ENCODE measurements at places on chromosomes 1 and 21.
A peak's percentile ranks its signal among the peaks of the same experiment; 100 is the strongest.

GRCh38 chr1:91015358-91015780 is 6.5 kb downstream of the ZNF644 start:
- peak; percentile 22 for DNase-seq

DNA sequence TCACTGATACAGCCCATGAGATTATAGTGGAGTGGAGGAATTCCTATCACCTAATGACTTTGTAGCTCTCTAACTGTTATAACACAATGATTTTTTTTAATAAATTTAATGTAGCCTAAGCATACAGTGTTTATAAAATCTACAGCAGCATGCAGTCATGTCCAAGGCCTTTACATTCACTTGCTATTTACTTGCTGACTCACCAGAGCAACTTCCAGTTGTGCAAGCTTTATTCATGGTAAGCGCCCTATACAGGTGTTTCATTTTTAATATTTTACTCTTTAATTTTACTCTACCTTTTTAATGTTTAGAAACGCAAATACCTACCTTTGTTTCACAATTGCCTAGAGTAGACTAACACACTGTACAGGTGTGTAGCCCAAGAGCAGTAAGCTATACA is 1652.2 kb downstream of the BRINP3 start:
- DNase-seq: no peak

GRCh38 chr1:109503935-109504334 is 5.6 kb downstream of the AMIGO1 start:
- DNase-seq: no peak

DNA sequence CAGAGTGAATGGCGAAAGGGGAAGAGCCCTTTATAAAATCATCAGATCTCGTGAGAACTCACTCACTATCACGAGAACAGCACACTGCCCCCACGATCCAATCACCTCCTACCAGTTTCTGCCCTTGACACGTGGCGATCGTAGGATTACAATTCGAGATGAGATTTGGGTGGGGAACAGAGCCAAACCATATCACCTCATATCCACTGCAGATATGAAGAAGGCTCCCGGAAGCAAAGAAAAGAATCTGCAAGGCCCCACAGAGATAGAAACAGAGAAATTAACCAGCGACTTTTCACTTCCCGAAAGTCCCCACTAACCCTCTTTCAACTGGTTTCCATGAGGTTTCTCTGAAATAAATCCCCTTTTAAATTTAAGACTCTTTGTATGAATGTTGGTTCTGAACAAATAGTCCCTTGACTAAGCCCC is 86.2 kb upstream of the IRF2BP2 start:
- DNase-seq: no peak

DNA sequence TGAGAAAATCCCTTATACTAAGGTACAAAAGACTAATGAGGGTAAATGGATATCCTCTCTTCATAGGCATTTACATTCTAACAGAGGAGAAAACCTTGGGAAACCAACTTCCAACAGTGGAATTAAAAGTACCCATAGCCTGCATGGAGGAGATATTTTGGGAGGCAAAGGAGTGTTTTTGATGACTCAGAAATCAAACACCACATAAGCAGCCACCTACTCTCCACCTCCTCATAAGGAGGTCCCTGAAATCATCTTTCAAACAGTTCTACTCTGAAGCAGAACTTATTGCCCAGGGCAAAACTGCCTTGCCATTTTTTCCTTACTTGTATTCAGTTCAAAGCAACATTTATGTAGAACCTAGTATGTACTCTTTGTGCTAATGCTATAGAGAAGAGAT is 211.3 kb downstream of the KCNH1 start:
- DNase-seq: no peak

DNA sequence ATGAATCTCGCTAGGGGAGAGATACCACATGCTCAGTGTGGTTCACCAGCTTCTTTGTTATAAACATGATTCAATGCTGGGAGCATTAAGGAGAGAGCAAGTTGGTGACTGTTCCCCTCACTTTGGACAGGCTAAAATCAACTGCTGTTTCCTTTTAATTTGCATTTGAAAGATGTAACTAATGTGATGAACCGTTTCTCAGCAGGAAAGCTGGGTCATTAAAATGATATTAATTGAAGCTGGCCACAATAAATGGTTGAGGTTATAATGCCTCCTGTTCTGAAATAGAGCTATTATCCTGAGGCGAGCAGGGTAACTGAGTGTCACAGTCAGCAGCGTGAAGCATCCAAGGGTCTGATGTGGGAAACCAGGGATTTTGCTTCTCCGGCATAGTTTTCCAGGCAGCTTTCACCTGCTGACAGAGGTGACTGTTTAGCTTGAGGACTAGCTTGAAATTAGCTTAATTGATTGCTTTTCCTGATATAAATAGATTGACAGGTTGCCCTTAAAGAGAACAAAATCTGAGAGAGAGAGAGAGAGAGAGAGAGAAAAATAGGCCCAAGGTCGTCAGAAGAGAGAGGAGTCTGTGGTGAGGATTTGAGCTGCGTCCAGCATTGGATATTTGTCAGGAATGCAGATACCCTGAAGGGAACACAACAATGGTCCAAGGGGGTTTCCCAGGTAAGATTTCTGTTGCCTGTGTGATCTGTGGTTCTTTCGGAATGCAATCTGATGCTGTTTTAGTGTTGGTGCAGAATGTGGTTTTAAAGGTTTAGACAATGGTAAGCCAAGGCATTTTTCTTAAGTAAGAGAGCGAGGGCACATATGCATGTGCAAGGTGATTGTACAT is 209.7 kb downstream of the PATJ start:
- peak; percentile 95 for DNase-seq

- DNase-seq: no peak
Measured at GRCh38 chr1:205291596-205291995, 29.9 kb downstream of the NUAK2 start.

DNA sequence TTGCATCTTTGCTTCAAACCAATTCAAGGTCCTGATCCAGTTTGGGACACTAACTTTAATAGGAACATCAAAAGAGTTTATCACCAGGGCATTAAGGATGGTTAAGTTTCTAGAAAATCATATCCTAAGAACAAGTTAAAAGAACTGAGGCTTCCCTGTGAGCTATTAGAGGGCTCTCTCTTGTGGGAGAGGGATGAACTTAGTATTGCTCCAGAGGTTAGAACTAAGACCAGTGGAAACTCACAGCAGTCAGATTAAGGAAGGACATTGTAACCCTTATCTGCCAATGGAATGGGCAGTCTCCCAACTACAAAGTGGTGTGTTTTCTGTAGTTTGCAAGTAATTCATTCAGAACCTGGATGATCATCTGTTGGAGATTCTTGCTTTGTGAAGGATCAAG is 36.8 kb downstream of the UBE2U start:
- DNase-seq: peak; percentile 46

- DNase-seq: no peak
Measured at GRCh38 chr1:1039145-1039910, 19.4 kb downstream of the AGRN start.

DNA sequence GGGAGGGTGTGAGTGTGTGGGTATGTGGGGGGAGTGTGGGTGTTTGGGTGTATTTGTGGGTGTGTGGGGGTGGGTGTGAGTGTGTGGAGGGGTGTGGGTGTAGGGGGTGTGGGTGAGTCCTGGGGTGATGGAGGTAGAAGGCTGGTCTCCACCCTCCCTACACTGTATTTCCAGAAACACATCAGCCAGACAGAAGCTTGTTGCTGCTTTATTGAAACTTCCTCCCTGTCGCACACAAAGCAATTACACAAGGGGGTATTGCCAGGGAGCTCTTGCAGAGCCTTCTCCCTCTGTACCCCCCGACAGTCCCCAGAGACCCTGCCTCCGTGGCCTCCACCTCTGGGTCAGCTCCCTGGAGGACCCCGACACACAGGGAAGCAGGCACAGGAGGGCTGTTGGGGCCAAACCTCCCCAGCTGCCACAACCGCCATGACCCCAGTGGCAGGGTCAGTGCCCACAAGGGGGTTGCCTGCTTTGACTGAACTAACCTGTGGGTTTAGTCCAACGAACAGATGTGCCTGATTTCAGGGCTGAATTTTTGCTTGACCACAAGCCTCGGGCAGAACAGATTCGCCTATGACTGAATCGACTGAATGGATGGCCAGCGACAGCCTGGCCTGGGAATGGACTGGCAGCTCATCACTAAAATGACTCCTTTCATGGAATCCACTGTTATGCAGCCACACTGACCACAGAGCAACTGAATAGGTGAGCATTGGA is 9.1 kb upstream of the MATN1 start:
- peak; percentile 76 for DNase-seq

- no peak for DNase-seq
Measured at GRCh38 chr1:222126052-222126451, 384.2 kb upstream of the DUSP10 start.

DNA sequence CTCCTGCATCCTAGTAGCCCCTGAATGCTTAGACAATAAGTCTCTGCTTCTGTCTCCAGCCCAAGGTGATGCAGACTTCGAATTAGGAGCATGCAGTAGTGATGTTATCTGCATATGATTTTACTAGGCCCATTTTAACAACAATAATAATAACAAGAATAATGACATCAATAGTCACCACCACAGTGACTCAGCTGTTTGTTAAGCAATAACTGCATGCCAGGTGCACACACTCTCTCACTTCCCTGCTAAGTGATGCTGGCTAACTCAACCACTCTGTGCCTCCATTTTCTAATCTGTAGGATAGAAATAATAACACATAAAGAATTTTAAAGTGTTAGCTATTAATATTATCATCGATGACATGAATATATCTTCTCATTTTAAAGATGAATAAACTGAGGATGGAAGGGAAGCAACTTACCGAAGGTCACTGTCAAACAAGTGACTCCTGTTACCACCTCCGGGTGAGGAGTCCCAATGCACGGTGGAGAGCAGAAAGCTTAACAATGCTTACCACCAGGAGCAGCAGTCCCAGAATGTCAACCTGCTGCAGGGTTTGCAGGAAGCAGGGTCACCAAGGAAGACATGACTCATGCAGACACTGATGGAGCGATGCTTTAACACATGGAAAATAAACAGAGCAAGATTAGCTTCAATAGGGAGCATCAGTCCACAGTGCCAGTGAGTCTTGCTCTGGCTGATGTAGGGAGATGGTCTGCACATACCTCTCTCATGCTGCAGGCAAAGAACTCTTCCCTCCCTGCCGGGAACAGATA is 290.2 kb downstream of the SPATA17 start:
- no peak for DNase-seq

- DNase-seq: peak; percentile 83
Measured at GRCh38 chr1:243440406-243440805, 184.6 kb downstream of the SDCCAG8 start.

GRCh38 chr1:246552110-246552509 is 14.0 kb downstream of the TFB2M start:
- no peak for DNase-seq

DNA sequence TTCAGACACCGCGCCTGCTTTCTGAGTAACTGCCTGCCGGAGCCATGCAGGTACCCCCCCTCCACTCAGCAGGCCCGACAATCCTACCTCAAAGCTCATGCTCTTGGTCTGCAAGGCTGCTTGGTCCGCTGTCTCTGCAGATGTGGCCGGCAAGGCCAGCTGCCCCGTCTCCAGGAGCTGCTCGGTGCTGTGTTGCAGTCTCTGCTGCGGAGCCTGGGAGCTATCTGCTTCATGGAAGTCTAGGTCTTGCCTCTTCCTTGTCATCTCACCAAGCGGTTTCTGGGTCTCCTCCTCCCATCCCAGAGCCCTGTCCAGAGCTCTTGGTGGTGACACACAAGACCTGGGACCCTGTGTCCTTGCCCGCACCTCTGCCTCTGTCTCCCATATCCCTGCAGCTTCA is 24.0 kb upstream of the GNPAT start:
- DNase-seq: no peak

DNA sequence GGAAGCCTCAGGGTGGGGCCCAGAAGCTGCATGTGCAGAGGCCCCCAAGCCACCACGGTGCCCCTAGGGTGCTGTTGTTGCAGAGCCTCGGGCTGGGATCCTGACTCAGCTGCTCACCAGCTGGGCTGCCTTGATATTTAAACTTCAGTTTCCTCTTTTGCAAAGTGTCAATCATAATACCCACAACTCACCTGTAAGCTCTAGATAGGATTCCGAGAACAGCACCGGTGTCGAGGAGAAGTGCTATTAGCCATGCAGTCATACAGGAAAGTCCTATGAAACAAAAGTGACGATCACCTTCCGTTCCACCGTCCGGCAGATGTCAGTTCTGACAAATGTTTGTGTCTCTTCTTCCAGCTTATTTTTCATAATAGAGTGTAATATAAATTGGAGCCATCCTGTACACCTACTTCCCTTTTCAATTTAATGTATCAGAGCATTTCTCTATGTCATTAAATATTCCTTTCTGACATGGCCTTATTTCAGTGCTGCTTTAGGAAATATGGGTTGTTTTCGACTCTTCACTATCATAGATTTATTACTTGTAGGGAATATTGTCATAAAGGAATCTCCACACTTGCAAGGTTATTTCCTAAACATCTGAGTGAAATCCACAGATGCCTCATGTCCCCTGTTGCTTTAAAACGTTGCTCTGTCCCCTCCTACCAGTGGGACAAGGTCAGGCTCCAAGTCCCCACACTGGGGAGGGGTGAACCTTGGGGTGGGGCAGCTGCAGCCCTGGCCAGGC is 100.8 kb downstream of the SIK1 start:
- DNase-seq: no peak

- DNase-seq: no peak
Measured at GRCh38 chr21:45917241-45917640, 64.3 kb upstream of the COL6A1 start.

GRCh38 chr1:198258491-198258890 is 101.7 kb downstream of the NEK7 start:
- DNase-seq: no peak

GRCh38 chr1:162300057-162300917 is 76.4 kb downstream of the SPATA46 start:
- no peak for DNase-seq

DNA sequence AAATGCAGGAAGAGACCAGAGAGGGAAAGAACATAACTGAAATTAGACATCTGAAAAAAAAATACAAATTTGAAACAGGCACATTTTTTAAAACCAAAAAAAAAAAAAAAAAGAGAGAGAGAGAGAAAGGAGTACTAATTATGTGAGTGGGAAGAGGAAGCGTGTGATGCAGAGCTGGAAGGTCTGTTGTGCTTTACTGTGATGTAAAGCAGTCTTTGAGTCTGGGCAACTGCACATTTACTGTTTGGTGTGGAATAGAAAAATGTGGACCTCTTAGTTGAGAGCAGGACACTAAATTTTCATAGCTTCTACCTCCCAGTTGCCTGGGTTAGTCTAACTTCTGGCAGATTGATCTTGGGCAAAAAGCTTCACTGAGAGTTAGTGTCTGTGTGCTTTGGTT is 16.5 kb downstream of the LHX9 start:
- no peak for DNase-seq

DNA sequence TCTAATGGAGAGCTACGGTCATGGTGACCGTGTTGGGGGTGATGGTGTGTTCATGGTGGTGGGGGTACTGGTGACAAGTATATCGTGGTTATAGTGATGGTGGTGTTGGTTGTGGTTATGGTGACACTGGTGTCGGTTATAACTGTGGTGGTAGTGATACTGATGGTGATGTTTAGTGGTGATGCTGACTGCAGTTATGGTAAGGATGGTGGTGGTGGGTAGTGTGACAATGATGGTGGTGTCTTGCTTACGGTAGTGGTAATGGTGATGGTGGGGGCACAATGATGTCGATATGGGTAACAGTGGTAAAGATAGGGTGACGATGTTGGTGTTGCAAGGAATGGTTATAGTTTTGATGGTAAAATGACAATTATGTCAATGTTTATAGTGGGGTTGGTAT is 98.9 kb upstream of the SLC2A1 start:
- DNase-seq: no peak

- DNase-seq: peak; percentile 46
Measured at GRCh38 chr21:31781737-31782136, 49.8 kb upstream of the SCAF4 start.
